ENCODE measurements at places on chromosomes 3 and 15. TPM values are rescaled to one million over a fixed set of nuclear protein-coding genes. Genes with fewer than 3 reads are reported as not detected.

Gene NAALADL2
- 4.2 TPM for total RNA-seq

GRCh38 chr3:119677641-119677934 is 382 bp upstream of the COX17 start:
- no peak for DNase-seq

DNA sequence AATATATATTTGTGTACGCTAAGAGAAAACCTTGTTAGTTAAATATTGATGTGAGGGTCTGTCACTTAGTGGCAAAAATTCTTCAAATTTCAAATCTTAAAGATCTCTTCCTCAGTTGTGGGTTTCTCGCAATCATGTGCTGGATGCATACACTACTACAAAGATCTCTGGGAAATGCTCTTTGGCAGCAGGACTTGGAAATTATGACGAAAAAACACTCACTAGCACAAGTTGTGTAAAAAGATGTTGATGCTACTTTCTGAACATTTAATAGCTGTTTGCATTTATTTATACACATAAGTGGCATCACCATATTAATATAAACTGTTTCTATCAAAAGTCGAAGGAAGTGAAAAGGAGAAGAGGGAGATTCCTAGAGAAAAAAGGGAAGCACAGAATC is 10.8 kb upstream of the NANOGP8 start:
- DNase-seq = no peak

DNA sequence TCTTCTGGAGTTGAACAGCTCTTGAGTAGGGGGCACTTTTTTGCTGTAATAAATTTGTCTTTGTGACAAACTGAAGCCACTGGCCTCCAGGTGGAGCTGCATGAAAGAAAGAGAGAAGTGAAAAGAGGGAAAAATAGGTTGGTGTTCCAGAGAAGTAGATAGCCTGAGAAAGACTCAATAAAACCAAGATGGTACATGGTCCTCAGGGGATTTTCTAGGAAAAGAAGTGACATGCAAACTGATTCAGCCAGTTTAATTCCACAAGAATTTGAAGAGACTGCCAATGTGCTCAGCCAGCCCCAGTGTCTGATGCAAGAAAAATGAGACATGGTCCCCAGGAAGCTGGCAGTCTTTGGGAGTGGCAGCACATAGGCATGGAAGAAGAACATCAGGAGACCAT is 152.7 kb downstream of the CD47 start:
- DNase-seq = peak; percentile 53

DNA sequence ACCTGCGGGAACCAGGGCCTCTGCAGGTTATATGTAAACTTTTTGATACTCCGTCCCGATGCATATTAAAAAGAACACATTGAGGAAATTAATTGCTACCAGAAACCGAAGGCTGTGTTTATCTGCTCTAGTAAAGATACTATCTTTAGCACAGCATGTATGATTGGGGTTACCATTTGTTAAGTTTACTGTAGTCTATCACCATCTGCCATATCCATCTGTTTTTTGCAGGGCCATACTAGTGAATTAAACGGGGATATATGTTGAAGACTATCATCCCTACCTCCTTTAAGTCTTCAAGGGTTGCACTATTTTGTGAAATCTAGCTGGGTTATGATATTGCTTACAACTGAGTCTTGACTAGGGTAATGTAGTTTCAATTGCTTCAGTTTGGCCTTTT is 597.0 kb downstream of the SQOR start:
- no peak for DNase-seq

Gene EHD4
- 27.1 TPM for total RNA-seq

- no peak for DNase-seq
Observed at GRCh38 chr15:38424101-38424552, 29.8 kb upstream of the FAM98B start.

Gene SNX22
- total RNA-seq = 0.16 TPM

- DNase-seq = peak; percentile 66
Observed at GRCh38 chr3:172142051-172142863, 102.9 kb downstream of the FNDC3B start.

Gene DNAJB8
- total RNA-seq = not detected

- no peak for DNase-seq
Observed at GRCh38 chr3:143707848-143708247, 140.4 kb downstream of the SLC9A9 start.

- DNase-seq = peak; percentile 23
Observed at GRCh38 chr15:43792761-43793476, 799 bp downstream of the SERF2 start.

DNA sequence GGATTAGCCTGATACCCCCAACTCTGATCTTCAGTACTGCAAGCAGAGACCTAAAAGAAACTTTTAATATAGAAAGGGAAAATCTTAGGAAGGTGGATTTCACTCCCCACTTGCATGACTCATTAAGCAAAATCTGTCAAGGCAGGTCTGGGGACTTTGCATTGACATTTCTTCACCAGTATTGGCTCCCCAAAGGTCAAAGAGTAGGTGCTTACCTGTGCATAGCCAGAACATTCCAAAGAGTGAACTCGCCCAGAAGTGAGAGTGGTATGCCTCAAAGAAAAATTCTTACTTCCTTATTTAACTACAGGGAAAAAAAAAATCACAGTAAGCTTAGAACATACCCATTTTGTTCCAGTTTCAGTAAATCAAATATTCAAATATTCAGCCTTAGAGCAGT is 140.9 kb upstream of the TP63 start:
- peak; percentile 20 for DNase-seq

DNA sequence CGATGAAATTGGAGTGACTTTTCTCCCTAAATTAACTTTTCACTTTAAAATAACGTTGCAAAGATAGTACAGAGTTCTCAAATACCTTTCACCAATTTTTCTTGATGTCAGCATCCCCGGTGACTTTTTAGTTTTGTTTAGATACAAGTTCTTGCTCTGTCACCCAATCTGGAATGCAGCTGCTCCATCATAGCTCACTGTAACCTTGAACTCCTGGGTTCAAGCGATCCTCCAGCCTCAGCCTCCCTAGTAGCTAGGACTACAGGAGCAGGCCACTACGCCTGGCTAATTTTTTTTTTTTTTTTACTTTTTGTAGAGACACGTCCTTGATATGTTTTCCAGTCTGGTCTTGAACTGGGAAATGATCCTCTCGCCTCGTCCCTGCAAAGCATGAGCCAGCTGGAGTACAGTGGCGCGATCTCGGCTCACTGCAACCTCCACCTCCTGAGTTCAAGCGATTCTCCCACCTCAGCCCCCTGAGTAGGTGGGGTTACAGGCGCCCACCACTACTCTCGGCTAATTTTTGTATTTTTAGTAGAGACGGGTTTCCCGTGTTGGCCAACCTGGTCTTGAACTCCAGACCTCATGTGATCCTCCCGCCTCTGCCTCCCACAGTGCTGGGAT is 747 bp downstream of the NSUN3 start:
- peak; percentile 25 for DNase-seq

- no peak for DNase-seq
Observed at GRCh38 chr3:4503050-4503449, 9.9 kb downstream of the ITPR1 start.

GRCh38 chr3:73848173-73848906 is 223.6 kb upstream of the PDZRN3 start:
- DNase-seq = peak; percentile 22

GRCh38 chr3:50370594-50370993 is 11.3 kb upstream of the TMEM115 start:
- DNase-seq = peak; percentile 50

DNA sequence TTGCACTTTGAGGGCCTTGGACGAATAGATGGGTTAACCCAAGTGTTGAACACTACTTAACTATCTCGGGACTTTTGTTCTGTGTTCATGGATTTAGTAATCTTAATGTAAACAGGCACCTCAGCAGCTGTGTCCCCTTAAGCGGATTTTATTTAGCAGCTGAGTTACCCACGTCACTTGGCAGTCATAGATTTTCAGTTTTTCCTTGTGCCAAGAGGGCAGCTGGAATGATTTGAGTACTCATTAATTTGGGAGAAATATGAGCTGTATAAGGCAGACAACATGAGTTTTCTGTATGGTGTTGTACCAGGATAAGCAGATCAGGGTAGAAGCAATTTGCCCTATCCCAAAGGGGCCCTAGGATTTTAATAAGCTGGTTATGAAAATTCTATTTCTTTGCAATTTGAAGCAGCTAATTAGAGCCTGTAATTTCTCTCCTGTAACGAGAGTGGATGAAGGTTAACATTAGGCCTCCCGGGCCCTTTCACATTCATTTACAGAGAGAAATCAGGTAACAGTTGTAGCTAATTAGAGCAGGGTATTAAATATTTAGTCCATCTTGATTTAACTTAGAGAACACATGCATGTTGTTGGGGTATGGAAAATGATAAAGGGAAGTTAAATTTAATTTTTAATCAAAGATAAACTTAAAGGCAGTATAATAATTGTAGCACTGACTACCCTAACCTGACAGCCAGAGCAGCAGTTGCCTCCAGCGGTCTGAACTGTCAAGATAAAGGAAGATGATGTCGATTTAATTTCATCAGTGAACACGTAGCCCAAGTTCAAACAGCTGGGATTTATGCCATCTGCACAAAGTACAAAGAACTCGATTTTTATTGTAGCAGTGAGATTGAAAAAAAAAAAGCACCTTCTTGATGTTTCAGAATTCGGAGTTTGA is 194.5 kb downstream of the LRTM1 start:
- no peak for DNase-seq

DNA sequence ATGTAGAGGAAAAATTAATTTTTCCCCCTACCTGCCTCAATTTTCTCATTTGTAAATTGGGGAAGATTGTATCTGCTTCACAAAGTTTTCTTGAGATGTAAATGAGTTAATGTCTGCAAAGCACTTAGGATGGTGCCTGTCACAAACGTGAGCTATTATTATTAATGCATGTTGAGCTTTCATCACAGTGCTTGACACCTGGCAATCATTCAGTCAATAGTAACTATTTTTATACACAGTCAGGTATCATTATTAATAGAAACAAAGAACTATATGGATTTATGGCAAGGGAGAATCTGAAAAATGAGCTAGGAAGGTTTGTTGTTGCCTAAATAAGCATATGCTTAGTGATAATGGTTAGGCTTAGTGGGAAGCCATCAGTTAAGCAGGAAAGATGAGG is 238.2 kb upstream of the GRM7 start:
- DNase-seq = no peak

DNA sequence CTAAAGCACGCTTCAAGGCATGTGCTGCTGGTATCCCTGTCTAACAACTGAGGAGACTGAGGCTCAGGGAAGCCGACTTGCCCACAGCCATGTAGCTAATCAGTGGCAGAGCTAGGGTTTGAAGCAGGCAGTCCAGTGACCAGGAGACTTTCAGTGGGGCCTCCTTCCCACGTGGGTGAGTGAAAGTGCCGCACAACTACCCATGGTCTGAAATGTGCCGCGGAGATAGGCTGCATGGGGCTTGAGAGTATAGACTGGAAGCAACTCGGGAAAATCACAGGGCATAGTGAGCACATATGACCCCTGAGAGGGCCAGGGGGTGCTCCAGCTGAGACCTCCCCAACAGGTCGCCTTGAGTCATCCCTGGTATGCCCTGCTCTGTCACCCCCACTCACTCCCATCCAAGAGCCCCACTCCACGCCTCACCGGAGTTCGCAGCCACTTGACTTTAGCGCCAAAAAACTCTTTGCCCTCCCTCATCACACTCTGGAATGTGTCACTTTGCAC is 19.1 kb downstream of the FAM174B start:
- no peak for DNase-seq

DNA sequence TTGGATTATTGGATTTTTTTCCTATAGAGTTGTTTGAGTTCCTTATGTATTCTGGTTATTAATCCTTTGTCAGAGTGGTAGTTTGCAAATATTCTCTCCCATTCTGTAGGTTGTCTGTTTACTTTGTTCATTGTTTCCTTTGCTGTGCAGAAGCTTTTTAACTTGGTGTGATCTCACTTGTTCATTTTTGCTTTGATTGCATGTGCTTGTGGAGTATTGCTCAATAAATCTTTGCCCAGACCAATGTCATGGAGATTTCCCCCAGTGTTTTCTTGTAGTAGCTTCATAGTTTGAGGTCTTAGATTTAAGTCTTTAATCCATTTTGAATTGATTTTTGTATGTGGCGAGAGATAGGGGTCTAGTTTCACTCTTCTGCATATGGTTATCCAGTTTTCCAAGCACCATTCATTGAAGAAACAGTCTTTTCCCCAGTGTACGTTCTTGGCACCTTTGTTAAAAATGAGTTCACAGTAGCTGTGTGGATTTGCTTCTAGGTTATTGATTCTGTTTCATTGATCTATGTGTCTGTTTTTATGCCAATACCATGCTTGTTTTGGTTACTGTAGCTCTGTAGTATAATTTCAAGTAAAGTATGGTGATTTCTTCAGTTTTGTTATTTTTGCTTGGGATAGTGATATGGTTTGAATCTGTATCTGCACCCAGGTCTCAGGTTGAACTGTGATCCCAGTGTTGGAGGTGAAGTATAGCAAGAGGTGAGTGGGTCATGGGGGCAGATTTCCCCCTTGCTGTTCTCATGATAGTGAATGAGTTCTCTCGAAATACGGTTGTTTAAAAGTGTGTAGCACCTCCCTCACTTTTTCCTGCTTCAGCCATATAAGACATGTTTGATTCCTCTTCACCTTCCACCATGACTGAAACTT is 46.1 kb upstream of the TNFSF10 start:
- no peak for DNase-seq

DNA sequence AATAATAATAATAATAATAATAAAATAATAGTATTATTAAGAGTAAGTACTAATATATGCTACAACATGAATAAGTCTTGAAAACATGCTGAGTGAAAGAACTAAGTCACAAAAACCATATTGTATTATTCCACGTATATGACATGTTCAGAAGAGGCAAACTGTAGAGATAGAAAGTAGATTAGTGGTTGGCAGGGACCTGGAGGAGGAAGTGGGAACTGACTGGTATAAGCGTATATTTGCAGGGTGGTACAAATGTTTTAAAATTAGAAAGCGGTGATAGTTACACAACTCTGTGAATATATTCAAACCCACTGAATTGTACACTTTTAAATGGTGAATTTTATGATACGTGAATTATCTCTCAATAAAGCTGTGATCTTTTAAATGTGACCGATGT is 32.8 kb downstream of the LRRK1 start:
- DNase-seq = no peak

Gene PLA2G4E
- total RNA-seq = 0.12 TPM

Gene PPP1R14D
- not detected for total RNA-seq

DNA sequence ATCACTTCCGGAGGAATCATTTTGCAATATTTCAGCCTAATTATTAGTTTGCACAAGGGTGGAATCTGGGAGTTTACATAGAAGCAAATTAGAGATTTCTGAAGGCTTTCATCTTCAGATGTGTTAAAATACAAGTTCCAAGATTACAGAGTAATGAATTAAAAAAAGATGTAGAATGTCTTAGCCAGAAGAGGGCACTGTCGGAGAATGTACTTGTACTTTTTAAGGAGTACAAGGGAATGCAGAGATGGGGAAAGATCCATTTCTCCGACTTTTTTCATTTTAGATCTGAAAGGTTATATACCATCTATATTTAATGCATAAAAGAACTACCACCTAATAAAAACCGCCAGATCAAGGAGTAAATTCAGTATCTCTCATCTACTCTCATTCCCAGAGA is 43.1 kb upstream of the WDR5B start:
- peak; percentile 72 for DNase-seq

All from MCF 10A (cell line).